ENCODE measurements at places on chromosomes 11 and 22.
A peak's percentile ranks its signal among the peaks of the same experiment; 100 is the strongest.

- DNase-seq = peak; percentile 21
Observed at GRCh38 chr11:67648140-67648795, 2.3 kb downstream of the ACY3 start.

- DNase-seq = peak; percentile 42
Observed at GRCh38 chr22:28005513-28005912, 86.5 kb upstream of the PITPNB start.

GRCh38 chr11:82978422-82979099 lies 77.0 kb downstream of the DDIAS start:
- no peak for DNase-seq

DNA sequence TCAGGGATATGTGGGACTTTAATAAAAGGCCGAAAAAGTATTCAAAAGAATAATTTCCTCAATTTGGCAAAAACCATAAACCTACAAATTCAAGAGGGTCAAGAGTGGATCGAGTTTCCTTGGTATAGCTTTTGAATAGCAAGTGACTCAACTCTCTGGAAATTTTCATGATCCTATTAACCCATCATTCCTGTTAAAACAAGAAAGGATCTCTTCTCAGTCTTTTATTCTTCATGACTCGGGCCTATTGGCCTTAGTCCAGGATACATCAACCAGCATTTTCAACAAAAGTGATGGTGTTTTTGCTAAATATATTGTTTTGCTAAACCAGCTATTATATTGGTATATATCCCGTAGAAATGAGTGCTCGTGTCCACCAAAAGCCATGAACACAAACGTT lies 110.3 kb downstream of the ATXN10 start:
- DNase-seq = no peak

DNA sequence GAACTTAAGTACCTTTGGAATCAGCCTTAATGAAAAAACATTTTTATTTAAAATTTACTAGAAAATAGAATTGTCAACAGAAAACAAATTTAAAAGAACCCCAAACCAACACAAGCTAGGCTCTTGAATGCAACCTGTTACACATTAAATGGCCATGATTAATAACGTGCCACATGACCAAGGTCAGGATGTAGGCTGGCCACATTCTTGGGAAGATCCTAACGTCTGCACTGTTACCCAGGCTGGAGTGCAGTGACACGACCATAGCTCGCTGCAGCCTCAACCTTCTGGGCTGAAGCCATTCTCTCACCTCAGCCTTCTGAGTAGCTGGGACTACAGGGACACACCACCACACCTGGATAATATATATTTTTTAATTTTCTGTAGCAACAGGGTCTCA lies 126.4 kb upstream of the APOA1 start:
- DNase-seq = no peak

GRCh38 chr22:19525116-19525660 lies 978 bp upstream of the CLDN5 start:
- peak; percentile 72 for DNase-seq

DNA sequence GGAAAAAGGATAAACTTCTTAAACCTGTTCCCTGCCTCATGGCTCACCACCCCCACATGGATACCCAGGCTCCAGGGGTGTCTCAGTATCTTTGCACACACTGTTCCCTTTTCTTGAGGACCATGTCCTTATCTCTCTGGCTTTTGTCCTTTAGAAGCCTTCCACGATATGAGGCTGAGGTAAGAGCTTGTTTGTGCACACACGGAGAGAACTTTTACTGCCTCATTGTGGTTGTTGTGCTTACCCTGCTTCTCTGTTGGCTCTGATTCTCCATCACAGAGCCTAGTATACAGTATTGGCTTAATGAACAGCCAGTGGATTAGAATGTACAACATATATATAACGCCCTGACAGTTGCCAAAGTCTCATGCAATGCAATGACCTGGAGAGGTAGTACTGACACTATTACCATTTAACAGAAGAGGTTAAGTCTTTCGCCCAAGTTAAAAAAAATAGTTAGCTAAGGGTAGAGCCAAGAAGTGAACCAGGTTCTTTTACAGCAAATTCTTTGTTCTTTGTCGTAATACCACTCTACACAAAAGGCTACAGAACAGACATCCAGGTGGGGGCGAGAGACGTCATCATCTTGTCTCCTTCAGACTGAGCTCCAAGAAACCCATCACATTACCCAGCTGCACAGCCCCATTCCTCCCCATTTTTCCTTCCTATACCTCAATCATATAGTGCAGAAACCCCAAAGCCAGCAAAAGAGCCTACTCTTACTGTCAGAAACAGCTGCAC lies 117.3 kb downstream of the PLEKHA7 start:
- DNase-seq = no peak

- no peak for DNase-seq
Observed at GRCh38 chr11:134655189-134655989, 243.3 kb upstream of the B3GAT1 start.

Measured in heart left ventricle (tissue), 16 donors.